ENCODE measurements at places on chromosomes 12 and 14.

GRCh38 chr14:79050787-79051727 is 880.9 kb downstream of the NRXN3 start:
- DNase-seq: no peak

- no peak for DNase-seq
Measured at GRCh38 chr14:103714063-103714724, 1.1 kb downstream of the XRCC3 start.

DNA sequence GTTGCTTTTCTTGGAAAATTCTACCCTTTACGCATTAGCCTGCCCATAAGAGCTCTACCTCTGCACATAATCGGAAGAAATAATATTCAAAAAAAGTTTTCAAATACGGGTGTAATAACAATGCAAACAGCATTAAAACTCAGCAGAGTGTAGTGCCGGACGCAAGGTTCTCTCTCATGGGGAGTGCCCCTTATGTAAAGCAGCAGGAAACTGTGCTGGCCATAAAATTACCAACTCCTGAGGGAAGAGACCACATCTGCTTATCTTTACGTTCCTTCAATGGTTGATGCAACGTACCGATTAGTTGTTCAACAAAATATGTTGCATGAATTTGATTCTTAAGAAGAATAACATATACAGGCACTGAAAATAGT is 118.7 kb upstream of the TMCC3 start:
- DNase-seq: no peak

GRCh38 chr12:103748002-103748401 is 93.0 kb downstream of the NT5DC3 start:
- DNase-seq: no peak

DNA sequence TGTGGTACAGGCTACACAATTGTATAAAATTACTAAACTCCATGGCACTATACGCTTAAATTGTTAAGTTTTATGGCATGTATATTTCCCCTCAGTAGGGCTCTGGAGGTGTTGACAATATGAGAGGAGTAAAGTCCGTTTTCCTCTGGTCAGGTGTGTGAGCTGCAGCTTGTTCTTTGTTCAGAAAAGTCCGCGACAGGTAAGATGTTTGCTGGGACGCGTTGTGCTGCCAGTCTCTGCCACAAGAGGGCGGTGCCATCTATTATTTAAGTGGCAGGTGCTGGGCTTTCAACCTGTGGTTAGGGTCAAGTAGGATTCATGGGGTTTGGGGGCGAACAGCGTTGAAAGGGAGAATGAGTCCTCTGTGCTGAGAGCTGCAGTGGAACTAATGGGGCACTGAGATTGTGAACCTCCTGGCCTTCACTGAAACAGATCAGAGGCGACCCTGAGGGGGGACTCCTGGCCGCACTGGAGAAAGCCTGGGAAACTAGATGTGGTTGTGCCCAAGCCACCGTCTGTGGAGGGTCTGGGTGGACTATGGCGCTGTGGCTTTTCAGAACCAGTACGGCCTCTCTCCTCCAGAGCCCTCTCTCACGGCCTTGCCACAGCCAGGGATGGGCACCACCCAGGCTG is 179.0 kb downstream of the SLC15A4 start:
- DNase-seq: no peak

- no peak for DNase-seq
Measured at GRCh38 chr12:96886998-96887677, 19.9 kb upstream of the NEDD1 start.

DNA sequence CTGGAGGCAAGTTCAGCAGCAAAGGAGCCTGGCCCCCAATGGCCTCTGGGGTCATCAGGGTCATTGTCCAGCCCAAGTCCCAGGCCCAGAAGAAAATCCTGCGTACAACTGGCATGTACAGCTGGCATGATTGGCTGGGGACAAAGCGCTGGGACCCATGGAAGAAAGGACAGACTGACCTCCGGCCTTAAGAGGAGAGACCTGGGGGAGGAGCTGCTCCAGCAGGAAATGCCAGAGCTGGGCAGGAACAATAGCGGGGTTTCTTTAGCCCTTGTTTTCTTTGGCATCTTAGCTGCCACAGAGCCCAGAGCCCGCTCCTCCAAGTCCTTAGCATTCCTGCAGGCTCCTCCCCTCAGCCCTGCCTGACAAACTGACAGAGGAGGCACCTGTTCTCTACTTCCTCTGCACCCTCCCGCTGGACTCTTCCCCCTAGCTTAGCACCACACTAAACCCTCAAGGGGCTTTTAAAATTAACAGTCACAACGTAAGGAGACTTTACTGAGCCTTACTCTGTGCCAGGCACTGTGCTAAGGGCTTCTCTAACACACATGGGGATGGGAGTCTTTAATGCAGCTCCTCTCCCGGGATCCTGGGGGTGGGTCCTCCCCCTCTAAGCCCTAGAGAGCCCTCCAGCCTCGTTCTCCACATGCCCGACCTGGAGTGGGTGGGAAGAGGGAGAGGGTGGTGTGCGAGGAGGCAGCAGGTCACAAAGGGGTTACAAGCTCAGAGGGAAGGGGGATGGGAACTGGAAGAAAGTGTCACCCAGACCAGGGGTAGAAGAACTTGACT is 1.8 kb upstream of the AQP5 start:
- peak; percentile 78 for DNase-seq

GRCh38 chr12:57726151-57726883 is 12.2 kb downstream of the AGAP2 start:
- DNase-seq: peak; percentile 90

- DNase-seq: no peak
Measured at GRCh38 chr12:107400686-107401447, 284.7 kb upstream of the PWP1 start.

DNA sequence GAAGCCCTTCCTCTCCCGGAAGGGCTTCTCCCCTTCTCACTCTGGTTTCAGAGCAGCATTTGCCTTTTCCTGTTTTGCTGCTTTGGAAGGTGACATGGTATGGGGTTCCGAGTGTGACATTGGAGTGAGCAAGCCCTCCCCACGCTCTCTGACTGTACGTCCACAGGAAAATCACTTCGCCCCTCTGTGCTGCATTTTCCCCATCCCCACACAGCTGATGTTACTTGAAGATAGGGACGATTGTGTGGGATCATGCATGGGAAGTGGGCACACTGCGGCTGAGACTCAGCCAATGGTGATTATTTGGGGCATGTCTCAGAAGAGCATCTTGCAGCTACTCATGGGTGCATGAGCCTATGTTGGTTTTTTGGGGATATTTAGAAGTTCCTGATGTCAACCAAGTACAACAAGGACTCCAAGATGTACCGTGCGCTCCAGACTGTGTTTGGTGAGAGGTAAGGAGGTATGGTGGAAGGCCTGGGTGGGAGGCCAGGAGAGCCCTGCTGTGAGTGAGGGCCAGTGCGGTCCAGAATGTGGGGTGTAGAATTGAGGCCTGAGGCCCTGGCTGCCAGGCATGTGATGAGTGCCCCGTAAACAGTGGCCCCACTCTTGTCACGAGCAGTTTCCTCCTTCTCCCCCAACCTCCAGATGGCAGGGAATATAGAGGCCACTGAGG is 15.1 kb downstream of the CYP46A1 start:
- no peak for DNase-seq

- no peak for DNase-seq
Measured at GRCh38 chr14:29077916-29078315, 311.3 kb downstream of the FOXG1 start.

- no peak for DNase-seq
Measured at GRCh38 chr12:87678453-87678852, 350.7 kb downstream of the C12orf50 start.

DNA sequence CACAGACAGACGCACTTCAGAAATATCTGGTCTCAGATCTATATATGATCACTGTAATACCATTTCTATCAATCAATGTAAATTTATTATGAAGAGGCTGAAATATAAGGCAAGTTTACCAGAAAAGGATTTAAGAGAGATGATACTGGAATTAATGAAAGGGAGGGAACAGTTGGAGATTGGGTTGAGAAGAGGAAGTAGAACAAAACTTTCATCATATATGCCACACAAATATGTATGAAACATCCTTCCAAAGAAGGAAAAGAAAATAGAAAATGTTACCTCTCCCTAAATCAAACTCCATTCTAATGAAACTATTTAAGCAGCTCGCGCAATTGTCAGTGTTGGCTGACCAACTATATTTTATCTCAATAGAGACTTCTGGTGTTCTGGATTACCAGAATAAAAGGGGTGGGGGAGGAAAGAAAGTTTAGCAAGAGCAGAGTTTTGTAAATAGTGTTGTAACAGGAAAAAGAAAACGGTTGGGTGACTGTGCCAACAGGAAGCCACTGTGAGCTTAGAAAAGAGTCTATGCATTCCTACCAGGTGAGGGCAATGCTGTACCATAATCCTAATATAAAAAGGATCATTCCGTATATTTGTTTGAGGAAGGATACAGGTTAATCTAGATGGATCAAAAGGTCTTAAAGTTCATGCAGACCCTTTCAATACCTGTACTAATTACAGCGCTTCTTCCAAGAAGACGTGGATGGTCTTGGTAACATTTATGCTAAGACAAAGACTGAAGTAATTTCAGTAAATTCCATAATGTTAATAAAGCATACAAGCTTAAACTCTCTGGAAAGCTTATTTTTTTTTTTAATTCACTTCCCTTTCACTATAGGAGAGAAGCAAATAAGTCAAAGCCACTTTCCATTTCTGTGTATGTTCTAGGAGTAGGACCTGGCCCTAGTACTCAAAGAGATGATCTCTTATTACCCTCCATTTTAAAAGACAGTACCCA is 14.5 kb upstream of the LLPH start:
- DNase-seq: no peak

DNA sequence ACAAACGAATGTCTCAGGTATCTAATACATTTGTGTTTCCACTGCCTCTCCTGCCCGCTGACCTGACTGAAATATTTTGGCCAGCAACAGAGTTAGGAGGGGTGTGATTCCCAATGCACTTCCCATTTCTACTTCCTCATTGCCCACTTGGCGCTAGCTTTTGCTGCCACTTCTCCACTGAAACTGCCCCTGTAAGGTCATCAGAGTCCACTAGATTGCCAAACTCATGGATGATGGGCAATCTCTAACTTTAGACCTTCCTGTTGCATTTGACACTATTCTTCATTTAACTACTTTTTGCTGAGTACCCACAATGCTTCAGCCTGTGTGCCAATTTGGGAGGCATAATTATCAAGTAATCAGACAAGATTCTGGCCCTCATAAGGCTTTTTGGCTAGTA is 40.8 kb downstream of the GPR65 start:
- DNase-seq: no peak

- DNase-seq: no peak
Measured at GRCh38 chr12:67442347-67442841, 173.2 kb downstream of the CAND1 start.
